ENCODE measurements at places on chromosomes 6 and 20. TPM values are rescaled to one million over a fixed set of nuclear protein-coding genes. Genes with fewer than 3 reads are reported as not detected.

The HAO1 gene
- total RNA-seq = not detected

The HLA-DQB1 gene
- total RNA-seq = 2.2 TPM

The RAD21L1 gene
- total RNA-seq = not detected

The SAYSD1 gene
- 6.4 TPM for total RNA-seq

DNA sequence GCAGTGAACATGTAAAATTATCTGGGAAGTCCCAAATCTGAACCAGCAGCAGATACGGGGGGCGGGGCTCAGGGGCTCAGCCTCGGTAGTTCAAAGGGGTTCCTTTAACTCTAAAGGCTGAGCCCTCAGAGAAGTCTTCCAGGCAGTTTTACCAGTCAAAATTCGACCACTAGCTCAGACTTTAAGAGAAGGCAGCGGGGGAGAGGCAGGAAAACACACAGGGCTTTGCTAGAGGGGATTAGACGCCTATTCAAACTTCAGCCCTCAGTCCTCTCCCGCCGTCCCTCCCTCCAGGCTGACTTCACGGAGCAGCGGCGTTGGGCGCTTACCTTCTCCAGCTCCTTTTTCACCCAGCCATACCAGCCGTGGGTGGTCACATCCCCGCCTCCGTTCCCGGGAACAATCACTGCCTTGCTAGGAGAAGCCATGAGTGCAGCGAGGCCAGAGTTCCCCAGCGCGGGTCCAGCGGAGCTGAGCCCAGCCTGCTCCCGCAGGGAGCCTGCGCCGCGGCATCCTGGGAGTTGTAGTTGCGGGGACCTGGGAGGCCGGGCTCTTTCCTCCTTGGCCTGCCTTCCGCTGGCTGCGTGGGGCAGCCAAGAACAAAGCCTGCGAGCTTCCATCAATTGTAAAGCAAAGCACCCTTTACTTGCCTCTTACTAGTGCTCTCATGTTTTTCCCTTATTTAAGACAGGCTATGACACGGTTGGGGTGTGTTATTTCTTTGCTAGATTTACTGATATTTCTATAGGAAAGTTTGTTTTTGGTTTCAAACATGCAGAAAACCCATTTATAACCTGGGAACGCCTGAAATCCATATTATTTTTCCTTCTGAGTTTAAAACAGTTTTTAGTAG, at the start of gene RBBP9:
Gene RBBP9, minus strand, starts transcription at position 486 of the 853 bp plus-strand sequence. Its CDS starts 58 bp downstream, at position 428.
- H3K4me3 ChIP-seq = peak within 1 kb of the TSS; percentile 90
- H3K27me3 ChIP-seq = no peaks in the 10 kb centered on the region
- H3K36me3 ChIP-seq = no peaks in the 10 kb centered on the region
- H3K27ac ChIP-seq = peak within 1 kb of the TSS; percentile 67
- peak; percentile 69 for DNase-seq
- peaks cover 9% of the 10 kb centered on the region for H3K4me1 ChIP-seq

- H3K27ac ChIP-seq = no peak overlapping the region
- peaks cover 10% of the 10 kb centered on the region for H3K4me1 ChIP-seq
- H3K27me3 ChIP-seq = no peaks in the 10 kb centered on the region
- no peak overlapping the region for H3K4me3 ChIP-seq
- H3K36me3 ChIP-seq = no peaks in the 10 kb centered on the region
Measured at GRCh38 chr6:3309391-3310050, 50.8 kb downstream of the PSMG4 start.

- H3K36me3 ChIP-seq = no peaks in the 10 kb centered on the region
- no peaks in the 10 kb centered on the region for H3K27me3 ChIP-seq
- no peak for DNase-seq
- H3K4me1 ChIP-seq = no peaks in the 10 kb centered on the region
- H3K4me3 ChIP-seq = no peak overlapping the region
- H3K27ac ChIP-seq = no peak overlapping the region
Measured at GRCh38 chr6:8655670-8656454, 220.5 kb upstream of the SLC35B3 start.

GRCh38 chr6:140940251-140940925, 1192.3 kb upstream of the GJE1 start:
- H3K4me1 ChIP-seq = no peaks in the 10 kb centered on the region
- no peak for DNase-seq
- no peak overlapping the region for H3K4me3 ChIP-seq
- H3K27ac ChIP-seq = no peak overlapping the region
- H3K36me3 ChIP-seq = no peaks in the 10 kb centered on the region
- no peaks in the 10 kb centered on the region for H3K27me3 ChIP-seq

DNA sequence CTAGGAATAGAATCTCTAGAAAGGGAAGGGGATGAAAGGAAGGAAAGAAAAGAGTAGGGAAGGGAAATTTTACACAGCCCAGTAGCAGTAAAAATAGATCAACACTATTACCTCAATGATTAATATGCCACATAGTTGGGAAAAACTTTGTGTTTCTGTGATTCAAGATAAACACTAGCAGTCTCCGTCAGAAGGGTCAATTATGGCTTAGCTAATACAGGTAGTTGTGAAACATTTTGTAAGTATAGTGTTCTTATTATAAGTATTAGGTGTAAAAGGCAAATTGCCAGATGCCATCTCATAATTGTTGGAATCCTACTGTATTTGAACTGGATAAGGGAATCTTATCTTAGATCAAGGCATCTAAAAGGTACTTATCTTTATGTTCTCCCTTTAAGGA, 165.7 kb downstream of the MTFR2 start:
- DNase-seq = no peak
- no peaks in the 10 kb centered on the region for H3K36me3 ChIP-seq
- no peak overlapping the region for H3K27ac ChIP-seq
- H3K4me1 ChIP-seq = peaks cover 3% of the 10 kb centered on the region

DNA sequence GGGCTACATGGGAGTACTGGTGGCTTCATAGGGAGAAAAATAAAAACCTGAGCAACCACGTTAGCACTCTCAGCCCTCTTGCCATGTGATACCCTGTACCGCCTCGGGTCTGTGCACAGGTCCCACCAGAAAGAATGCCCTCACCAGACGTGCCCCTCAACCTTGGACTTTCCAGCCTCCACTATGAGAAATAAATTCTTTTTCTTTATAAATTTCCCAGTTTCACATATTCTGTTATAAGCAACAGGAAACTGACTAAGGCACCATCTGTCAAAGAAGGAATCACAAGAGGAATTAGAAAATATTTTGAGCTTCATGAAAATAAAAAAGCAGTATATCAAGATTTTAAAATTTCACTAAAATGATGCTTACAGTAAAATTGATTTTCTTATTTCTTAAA, 168.4 kb upstream of the BMP5 start:
- DNase-seq = no peak
- H3K4me1 ChIP-seq = no peaks in the 10 kb centered on the region
- no peak overlapping the region for H3K4me3 ChIP-seq
- H3K27me3 ChIP-seq = no peaks in the 10 kb centered on the region
- H3K36me3 ChIP-seq = no peaks in the 10 kb centered on the region
- no peak overlapping the region for H3K27ac ChIP-seq

Data from gastrocnemius medialis (tissue), 4 donors.